ENCODE measurements at places on chromosomes 13 and 19.

DNA sequence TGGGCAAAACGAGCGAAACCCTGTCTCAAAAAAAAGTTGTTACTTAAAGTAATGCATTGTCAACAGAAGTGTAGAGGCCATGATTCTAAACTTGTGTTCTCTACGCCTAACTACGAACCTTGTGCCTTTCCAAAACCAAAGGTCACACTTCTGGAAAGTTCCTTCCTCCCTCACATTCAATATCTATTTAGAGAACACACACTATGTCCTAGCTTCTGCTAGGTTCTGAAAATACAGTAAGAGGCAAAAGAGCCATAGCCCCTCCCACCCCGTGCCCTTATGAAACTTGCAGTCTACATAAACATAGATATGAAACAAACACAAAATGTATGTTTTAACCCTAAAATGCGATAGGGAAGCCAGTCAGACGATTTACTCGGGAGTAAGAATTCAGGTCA lies 36.4 kb downstream of the RNF6 start:
- DNase-seq, result peak; percentile 60

DNA sequence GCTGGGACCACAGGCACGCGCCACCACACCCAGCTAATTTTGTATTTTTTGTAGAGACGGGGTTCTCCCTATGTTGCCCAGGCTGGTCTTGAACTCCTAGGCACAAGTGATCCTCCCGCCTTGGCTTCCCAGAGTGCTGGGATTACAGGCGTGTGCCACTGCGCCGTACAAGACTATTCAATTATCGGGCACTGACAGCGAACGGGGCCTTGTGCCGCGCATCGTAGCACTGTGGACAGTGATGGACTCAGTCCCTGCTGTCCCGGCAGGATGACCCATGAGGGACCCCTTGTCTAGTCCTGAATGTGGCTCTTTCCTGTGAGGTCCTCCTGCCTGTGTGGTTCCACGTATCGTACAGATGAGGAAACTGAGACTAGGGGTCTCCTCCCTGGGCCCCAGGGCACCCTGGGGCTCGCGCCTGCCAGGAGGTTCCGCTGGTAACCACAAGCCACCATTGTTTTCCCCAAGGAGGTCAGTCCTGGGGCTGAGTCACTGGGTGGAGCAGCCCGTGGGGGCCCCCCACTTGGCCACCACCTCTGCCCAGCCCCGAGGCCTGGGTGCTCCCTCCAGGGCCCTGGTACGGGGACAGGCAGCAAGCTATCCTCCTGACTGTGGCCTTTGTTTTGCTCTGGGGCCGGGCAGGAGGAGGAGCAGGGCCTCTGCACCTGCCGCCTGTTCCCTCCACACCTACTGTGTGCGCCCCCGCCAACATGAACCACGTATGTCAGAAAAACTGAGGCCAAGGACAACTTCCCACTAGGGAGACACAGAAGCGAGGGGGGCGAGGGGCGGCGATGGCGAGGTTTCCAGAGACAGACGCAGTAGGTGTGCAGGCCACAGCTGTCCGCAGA lies 2.9 kb upstream of the TCF3 start:
- no peak for DNase-seq

DNA sequence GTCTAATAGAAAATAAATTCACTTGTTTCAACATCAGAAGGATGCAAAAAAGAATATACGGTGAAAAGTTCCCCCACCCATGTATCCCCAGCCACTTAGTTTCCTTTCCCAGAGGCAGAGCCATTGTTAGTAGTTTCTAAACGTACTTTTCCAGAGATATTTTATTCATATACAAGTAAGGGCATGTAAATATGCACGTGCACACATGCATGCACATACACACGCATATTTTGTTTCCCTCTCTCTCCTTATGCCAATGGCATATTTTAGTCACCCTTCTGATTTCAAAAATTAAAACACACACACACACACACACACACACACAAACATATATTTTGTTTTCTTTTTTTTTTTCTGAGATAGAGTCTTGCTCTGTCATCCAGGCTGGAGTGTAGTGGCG lies 147.4 kb downstream of the PDS5B start:
- DNase-seq, result no peak

DNA sequence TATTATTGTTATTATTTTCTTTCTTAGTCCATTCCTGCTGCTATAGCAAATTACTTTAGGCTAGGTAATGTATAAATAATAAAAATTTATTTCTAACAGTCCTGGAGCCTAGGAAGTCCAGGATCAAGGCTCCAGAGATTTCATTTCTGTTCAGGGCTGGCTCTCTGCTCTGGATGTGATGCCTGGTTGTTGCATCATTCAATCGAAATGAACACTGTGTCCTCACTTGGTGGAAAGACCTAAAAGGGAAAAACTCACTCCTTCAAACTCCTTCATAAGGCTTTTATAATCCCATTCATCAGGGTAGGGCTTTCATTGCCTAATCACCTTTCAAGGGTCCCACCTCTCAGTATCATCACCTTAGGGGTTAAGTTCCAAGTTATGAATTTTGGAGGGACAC lies 395.0 kb downstream of the EFNB2 start:
- no peak for DNase-seq

DNA sequence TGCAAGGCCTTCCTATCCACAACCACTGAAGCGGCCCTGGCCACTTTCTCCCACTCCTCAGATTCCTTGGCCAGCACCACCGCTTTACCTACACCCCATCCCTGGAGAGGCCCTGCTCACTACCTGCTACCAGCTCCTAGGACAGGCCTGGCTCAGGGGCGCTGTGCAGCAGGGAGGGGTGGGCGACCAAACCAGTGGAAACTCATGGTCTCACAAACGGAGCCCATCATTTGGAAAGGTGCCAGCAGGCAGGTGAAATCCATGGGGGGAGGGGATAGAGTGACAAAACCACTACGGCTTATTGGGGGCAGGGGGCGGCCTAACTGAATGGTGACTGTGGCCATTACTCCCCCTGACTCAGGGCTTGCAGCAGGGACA lies 27.6 kb downstream of the C19orf47 start:
- DNase-seq, result no peak

- DNase-seq, result no peak
These were observed 11.3 kb downstream of the MAST3 start for GRCh38 chr19:18108897-18109296.

DNA sequence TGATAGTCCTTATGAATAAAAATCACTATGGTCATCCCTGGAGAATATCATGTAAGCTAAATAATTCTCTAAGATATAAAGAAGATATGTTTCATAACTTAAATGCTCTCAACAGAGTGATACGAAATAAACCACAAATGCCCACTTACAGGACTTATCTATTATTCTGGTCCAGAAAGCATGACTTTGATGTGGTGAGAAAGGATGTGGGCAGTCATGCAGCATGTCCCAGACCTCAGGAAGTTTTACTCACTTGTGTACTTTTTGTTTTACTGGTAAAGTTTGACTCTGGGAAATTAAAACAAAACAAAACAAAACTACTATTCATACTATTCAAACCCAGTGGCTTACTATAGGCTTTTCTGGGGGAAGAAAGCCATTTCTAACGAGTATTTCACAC lies 483.2 kb upstream of the SLITRK6 start:
- no peak for DNase-seq

All from pons (tissue), 1 donor.